ENCODE measurements at places on chromosomes 11 and 22.

DNA sequence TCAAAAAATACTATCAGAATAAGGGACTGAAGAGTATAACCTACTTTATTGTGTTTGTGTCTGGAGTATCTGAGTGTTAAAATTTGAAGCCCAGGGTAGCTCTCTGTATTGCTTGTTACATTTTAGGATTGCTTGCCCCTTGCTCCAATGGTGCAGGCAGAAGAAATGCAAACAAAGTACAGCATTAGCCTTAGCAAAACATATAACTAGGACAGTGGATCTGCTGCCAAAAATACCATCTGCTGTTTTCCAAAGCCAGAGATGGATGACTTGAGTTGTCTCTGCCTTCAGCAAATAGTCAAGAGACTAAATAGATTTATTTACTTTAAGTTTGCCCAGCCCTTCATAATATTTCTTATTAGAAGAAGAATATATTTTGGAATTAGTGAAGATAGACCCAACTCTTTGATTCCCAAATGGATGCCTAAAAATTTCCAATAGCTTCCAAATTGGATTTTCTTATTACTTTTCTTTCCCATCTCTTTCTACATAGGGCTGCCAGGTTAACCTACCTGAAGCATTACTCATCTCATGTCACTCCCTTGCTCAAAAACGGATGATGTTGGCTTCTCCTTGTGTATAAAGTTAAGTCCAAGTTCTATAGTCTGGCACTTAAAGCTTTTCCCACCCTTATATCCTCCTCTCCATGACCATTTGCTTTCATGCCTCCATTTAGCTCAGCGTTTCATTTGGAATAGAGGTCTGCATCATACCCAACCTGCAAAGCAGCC lies 66.3 kb downstream of the LDLRAD3 start:
- no peak for DNase-seq

DNA sequence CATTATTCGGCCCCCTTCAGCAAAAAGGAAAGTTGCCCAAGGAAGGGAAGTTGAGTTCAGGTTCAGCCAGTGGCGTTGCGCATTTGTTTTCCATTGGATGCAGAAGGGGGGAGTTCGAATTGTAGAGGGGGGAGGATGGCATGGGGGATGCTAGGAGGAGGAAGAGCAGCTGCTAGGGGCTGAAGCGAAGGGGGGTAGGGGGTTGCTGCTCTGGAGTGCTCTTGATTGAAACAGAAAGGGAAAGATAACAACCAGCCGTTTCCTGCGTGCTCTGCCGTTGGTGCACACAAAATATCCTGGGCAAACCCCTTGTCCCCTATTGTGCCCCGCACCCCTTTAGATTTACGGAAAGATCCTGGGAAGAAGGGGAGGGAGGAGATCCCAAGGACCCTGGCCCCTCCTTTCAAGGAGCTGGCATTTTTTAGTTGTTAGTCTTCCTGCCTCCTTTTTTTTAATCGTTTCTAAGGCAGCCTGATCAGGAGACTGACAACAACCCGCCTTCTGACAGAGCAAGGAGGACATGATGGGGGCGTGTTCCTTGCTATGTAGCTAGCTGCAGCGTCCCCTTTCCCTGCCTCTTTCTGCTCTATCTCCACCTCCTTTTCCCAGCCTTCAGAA lies 2.1 kb downstream of the KMT2A start:
- no peak for DNase-seq

DNA sequence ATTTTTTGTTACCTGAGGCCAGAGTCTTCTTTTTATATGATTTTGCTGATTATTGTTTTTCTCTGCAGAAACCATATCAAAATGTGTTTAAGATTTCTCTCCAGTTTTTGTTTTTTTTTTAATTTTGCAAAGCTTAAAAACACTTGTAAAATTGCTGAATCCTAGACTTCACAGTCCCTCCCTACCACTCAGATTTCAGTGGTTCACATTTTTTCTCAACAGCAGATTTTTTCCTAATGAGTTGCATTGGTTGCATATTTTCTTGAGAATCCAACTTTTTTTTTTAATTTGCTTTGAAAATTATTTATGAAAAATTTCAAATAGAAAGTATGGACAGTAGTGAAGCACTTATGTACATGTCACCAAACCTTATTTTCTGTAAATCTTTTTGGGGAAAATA lies 5.8 kb downstream of the ARL14EP start:
- DNase-seq: no peak

GRCh38 chr11:79390923-79391322 lies 49.9 kb downstream of the TENM4 start:
- no peak for DNase-seq

DNA sequence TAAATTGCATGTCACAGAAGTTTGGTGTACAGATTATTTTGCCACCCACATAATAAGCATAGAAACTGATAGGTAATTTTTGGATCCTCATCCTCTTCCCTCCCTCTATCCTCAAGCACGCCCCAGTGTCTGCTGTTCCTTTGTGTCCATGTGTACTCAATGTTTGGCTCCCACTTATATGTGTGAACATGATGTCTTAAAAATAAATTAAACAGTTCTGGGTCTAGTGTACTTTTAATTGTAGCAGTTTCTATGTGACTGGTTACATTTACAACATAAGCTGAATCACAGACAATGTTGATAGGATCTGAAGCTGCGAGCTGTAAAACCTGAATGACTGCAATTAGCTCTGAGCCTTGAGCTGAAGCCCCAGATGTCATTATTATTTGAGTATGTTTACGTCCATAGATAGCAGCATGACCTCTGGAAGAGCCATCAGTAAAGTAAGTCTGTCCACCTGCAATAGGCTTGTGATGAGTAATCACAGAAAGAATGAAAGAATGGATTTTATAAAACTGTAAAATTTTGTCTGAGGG lies 29.7 kb downstream of the OR10A6 start:
- no peak for DNase-seq

DNA sequence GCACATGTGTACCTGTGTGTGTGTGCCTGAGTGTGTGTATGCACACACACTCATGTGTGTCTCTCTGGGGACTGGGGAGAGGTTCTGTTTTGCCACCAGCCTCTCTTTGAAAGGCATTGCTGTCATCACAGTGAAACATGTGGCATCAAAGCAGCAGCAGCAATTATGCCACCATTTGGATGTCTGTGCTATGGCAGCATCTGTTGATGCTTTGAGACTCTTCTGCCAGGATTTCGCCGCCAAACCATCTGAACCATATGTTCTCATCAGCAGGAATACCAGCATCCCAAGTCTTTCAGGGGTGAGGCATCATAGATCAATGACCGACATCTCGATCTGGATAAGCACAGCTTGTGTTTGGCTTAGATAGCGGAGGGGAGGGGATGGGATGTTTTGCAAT lies 168.6 kb downstream of the FAT3 start:
- no peak for DNase-seq

All from SIG-M5 (cell line).